ENCODE measurements at places on chromosomes 16 and 17. TPM values are rescaled to one million over a fixed set of nuclear protein-coding genes. Genes with fewer than 3 reads are reported as not detected.

RAB26 gene
- 20.4 TPM for total RNA-seq

GSG1L gene
- 0.27 TPM for total RNA-seq

KIF19 gene
- 1.7 TPM for total RNA-seq

RNU2-1 gene
- 7,668 TPM for total RNA-seq

ABI3 gene
- total RNA-seq: not detected

ADAMTS18 gene
- total RNA-seq: 5.8 TPM

DNA sequence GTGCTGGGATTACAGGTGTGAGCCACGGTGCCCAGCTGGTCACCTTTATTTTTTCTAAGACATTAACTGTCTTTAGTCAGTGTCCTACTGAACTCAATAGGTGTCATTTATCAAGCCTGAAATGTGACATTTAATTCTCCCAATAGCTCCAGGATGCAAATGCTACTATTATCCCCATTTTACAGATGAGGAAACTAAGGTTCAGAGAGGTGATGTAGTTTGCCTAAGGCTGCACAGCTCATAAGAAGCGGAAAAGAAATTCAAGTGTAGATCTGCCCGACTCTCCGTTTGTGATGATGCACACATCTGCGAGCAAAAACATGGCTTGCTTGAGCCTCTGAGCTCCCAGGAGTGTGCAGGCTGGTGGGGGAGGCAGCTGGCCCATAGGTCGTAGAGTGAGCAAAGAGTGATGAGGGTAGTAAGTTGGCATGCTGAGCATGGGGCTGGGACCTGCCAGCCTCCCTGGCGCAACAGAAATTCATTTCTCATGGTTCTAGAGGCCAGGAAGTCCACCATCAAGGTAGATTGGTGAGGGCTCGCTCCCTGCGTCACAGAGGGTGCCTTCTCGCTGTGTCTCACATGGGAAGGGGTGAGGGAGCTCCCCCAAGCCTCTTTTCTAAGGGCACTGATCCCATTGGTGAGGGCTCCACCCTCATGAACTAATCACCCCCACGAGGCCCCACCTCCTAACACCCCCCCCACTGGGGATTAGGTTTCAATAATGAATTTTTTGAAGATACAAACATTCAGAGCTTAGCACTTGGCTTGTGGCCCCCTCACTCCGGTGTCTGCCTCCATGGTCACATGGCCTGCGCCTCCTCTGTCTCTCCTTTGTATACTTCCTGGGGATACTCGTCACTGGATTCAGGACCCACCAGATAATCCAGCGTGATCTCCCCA, 141.5 kb upstream of the PLCG2 start:
- peaks cover 42% of the 10 kb centered on the region for H3K4me1 ChIP-seq
- DNase-seq: no peak
- no peak overlapping the region for H3K4me3 ChIP-seq
- H3K36me3 ChIP-seq: no peaks in the 10 kb centered on the region

- peaks cover 15% of the 10 kb centered on the region for H3K4me1 ChIP-seq
- peak overlapping the region; percentile 51 for H3K27ac ChIP-seq
- no peaks in the 10 kb centered on the region for H3K36me3 ChIP-seq
- H3K27me3 ChIP-seq: peaks cover 65% of the 10 kb centered on the region
Observed at GRCh38 chr17:20095336-20096080, 86.3 kb downstream of the SPECC1 start.

GRCh38 chr17:31275116-31275515, 21.9 kb downstream of the OMG start:
- DNase-seq: no peak
- no peak overlapping the region for H3K4me3 ChIP-seq
- H3K4me1 ChIP-seq: no peaks in the 10 kb centered on the region
- H3K27ac ChIP-seq: peak overlapping the region; percentile 62

DNA sequence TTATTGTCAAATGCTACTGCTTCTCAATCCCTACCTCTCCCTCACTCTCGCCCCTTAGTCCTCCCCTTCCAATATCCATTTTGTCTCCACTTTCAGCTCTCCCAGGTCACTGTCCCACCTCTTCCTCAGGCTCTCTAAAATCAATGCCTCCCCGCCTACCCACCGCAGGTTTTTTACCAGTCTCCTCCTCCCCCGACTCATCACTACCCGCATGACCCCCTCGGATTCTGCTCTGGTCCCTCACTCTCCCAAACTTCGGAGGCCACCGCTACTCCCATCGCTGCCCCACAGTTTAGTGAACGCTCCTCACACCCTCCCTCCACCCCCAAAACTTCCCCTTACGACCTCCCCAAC, 513 bp downstream of the CRLF3 start:
- peak overlapping the region; percentile 95 for H3K4me3 ChIP-seq
- no peaks in the 10 kb centered on the region for H3K27me3 ChIP-seq
- peak overlapping the region; percentile 94 for H3K27ac ChIP-seq
- no peaks in the 10 kb centered on the region for H3K36me3 ChIP-seq
- DNase-seq: no peak

GRCh38 chr16:78437352-78437968, 338.0 kb downstream of the WWOX start:
- no peak overlapping the region for H3K27ac ChIP-seq
- H3K4me1 ChIP-seq: peaks cover 11% of the 10 kb centered on the region
- no peaks in the 10 kb centered on the region for H3K27me3 ChIP-seq

DNA sequence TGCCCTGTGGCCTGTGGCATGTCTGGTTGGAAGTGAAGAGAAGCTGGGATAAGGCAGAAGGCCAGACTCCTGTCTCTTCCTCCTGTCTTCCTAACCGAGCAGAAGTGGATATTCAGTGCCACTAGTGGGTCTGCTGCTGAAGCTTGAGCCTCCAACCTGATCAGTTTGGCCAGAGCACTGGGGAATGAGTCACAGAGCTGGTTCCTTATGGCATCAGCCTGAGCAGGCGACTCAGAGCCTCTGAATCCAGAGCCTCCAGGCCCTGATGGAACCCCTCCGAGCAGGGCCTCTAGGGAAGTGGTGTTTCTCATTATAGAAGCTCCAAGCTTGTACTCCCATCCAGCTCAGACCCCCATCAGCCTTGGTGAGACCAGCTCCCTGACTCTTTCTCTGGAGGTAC, 2.0 kb downstream of the WSCD1 start:
- no peak overlapping the region for H3K27ac ChIP-seq
- peaks cover 10% of the 10 kb centered on the region for H3K4me1 ChIP-seq
- peak overlapping the region; percentile 76 for H3K4me3 ChIP-seq
- peaks cover 65% of the 10 kb centered on the region for H3K27me3 ChIP-seq

DNA sequence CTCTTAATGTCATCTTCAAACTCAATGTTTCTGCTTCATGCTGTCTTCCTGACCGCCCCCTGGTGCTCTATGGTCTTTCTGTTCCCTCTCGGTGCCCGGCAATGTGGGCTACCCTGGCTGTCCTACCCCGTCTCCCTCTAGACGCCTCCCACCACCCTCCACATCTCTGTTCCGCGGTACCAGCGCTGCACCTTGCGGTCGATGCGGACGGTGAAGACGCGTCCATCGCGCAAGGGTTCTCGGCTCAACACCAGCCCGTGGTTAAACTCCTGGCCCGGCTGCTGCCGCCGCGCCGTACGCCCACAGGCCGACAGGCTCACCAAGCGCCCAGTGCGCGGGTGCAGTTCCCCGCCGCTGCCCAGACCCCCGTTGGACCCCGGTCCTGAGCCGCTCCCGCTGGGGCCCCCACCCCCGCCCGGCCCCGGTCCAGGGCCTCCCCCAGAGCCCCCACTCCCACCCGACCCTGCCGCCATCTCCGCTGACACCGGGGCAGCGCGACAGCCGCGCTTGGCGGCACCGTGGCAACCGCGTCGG, at the start of gene NEURL4:
Gene NEURL4, minus strand, starts transcription at position 496 of the 534 bp plus-strand sequence. Its CDS starts 23 bp downstream, at position 473.
- DNase-seq: peak; percentile 37
- H3K4me3 ChIP-seq: peak within 1 kb of the TSS; percentile 95
- peak within 1 kb of the TSS; percentile 98 for H3K27ac ChIP-seq
- peaks cover 2% of the 10 kb centered on the region for H3K36me3 ChIP-seq
- peaks cover 11% of the 10 kb centered on the region for H3K4me1 ChIP-seq

GRCh38 chr17:27888945-27889344, 4.2 kb downstream of the LYRM9 start:
- H3K4me3 ChIP-seq: peak overlapping the region; percentile 24
- peaks cover 20% of the 10 kb centered on the region for H3K4me1 ChIP-seq
- H3K27ac ChIP-seq: peak overlapping the region; percentile 91
- no peak for DNase-seq

DNA sequence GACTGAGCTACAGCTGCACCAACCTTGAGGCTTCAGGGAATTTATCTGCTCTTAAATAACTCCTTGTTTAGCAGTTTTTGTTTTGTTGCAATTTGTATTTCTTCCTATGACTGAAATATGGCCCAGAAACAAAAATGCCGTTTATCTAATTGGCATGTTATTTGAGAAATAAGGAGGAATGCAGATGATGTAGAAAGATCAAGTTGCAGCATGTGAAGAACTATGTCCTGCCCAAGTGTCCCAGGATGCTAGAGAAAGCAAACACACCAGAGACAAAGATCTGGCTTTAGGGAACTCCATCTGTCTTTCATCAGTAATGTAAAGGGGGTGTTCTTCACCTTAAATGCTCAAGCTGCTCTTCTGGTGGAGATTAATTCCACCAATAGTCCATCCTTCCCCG, 29.7 kb downstream of the USP31 start:
- H3K27ac ChIP-seq: no peak overlapping the region
- no peak overlapping the region for H3K4me3 ChIP-seq
- H3K27me3 ChIP-seq: no peaks in the 10 kb centered on the region

GRCh38 chr17:792277-792676, 10.1 kb downstream of the MRM3 start:
- H3K4me3 ChIP-seq: no peak overlapping the region
- H3K4me1 ChIP-seq: peaks cover 2% of the 10 kb centered on the region
- DNase-seq: no peak
- peaks cover 14% of the 10 kb centered on the region for H3K36me3 ChIP-seq
- H3K27ac ChIP-seq: no peak overlapping the region
- H3K27me3 ChIP-seq: no peaks in the 10 kb centered on the region
